ENCODE measurements at places on chromosomes 6 and 20.

DNA sequence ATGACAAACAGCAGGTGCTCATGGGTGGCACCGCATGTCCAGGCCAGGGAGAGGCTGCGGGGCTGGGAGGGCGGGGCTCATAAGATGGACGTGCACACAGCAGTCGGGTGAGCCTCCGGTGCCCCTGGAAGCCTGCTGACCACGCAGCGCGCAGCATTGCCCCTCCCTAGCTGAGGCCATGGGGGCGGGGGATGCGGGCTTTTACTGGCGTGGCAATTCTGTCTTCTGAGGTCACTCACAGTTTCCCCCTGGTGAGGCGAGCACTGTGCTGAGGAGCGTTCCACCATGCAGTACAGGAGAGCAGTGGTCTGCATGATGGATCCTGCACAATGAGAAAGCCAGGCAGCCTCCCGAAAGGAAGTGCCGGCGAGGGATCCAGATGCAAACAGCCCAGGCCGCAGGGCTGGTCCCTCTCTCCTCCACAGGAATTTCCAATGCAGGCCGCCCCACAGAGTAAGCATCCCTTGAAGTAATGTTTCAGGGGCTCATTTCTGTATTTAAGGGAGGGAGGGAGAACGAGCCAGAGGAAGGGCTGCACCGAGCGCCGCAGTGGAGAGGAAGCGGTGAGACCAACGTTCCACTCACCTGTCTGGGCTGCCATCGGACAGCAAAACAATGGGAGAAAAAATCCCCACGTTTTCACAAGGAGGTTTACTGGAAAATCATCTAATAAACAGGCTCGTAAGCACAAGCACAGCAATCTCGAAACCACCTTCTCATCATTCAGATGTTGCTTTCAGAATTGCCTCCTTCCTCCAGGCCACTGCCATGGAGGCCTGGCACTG is 56.0 kb downstream of the IRF4 start:
- DNase-seq = no peak

- DNase-seq = no peak
Measured at GRCh38 chr6:76518443-76518842, 446.0 kb upstream of the IMPG1 start.

DNA sequence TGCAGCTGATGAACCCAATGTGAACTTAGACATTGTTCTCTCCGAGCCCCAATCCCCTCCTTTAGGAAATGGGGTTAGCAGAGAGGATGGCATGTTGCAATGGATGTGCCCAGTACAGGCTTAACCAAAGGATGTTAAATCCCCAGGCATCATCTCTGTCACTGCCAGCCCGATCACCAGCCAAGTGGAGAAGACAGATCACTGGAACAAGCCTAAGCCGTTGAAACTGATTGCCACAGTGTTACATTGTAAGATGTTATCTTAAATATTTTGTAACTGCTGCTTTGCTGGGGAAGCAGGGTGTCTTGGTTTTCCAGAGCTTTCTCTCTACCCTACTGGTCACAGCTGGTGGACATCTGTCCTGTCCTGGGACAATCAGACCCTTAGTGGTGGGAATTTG is 783.4 kb upstream of the CHD6 start:
- DNase-seq = no peak

DNA sequence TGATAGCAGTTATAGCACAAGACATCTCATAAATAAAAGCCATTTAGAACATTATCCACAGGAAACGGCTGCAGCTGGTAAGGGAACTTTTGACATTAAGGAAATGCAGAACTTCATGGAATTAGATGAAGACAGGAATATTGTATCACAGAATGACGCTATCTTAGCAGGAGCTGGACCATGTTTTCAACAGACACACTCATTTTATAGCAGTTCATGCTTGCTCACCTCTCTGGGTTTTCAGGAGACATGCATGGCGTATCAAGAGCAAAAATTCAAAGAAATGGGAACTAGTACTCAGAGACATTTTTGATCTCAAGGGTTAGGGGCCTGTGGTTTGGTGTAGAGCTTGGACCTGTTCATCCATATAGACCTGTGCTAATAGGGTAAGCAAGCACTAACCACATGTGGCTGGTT is 125.0 kb downstream of the FYN start:
- no peak for DNase-seq

- DNase-seq = no peak
Measured at GRCh38 chr6:31575335-31575901, at the start of gene TNF. TNF (plus strand) TSS chr6:31575565; CDS start chr6:31575742, 177 bp downstream.
